ENCODE measurements at places on chromosomes 12 and 14. TPM values are rescaled to one million over a fixed set of nuclear protein-coding genes. Genes with fewer than 3 reads are reported as not detected.

Gene LTBR
- 89.3 TPM for total RNA-seq

Gene TMEM52B
- total RNA-seq: 1.3 TPM

Gene MEG3
- total RNA-seq: 69.5 TPM

Gene NKX2-1
- not detected for total RNA-seq

Gene KRT72
- not detected for total RNA-seq

Gene SLC15A4
- 35.1 TPM for total RNA-seq

Gene MANSC1
- total RNA-seq: 4.2 TPM

Gene FAM181A
- not detected for total RNA-seq

Gene TAS2R10
- total RNA-seq: not detected

Gene MIP
- 0.98 TPM for total RNA-seq

All from mesangial cell (primary cell).